Astrocyte of the cerebellum (primary cell): ENCODE measurements at places on chromosomes 13 and 19.

GRCh38 chr19:55457683-55458457, 3.6 kb downstream of the ISOC2 start:
- no peak for DNase-seq

- no peak for DNase-seq
These were observed 358.5 kb downstream of the MYO16 start for GRCh38 chr13:108987944-108988343.

DNA sequence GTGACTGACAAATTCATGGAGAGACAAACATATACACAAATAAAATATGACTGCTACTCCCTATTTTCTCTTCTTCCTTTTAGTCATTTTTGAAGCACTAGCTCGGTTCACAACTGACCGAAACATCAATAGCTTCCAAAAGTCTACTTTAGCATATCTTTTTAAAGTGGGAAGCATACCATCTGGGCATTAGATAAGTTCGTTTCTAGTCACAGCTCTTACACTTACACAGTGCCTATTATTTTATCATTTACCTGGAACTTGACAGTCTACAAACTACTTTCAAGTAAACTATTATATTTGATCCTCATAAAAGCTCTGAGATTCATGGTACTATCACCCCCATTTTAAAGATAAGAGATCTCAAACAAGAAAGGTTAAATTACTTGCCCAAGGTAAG, 458.5 kb downstream of the LMO7 start:
- DNase-seq = no peak

DNA sequence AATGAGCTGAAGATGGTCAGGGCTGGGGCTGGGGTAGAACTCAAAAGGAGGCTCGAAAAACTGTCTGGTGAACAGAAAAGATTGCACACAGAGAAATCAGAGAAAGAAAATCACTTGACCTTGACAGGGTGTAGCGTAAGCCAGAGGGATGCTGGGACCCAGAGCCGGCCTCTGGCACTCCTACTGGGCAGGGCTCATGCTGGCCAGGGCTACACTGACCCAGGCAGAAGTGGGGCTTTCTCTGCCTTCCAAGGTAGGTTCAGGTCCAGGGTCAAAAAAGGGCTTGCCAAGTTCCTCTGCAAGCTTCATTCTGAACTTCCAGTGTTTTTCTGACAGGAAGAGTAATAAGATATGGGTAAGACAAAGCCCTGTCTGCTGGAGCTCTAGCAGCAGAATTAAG, 56.2 kb downstream of the LATS2 start:
- DNase-seq = no peak

DNA sequence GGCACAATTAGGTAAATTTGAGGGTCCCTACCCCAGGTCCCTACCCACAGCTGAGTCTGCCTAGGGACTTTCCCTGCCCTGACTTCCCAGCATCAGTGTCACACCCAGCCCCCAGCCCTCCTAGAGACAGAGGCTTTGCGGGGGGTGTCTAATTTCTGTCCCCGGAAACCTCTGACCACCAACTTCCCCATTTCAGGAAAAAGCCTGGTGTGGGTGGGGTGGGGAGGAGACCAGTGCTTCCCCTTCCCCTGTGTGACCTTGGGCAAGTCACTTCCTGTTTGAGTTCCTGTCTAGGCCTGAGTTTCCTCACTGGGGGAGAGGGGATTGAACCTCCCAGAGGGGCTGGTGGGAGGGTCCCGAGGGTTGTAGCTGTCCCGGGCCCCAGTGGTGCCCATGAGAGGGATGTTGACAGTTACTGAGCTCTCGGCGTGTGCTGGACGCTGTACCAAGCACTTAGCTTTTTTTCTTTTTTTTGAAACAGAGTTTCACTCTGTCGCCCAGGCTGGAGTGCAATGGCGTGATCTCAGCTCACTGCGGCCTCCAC, 7.9 kb downstream of the VASP start:
- no peak for DNase-seq

DNA sequence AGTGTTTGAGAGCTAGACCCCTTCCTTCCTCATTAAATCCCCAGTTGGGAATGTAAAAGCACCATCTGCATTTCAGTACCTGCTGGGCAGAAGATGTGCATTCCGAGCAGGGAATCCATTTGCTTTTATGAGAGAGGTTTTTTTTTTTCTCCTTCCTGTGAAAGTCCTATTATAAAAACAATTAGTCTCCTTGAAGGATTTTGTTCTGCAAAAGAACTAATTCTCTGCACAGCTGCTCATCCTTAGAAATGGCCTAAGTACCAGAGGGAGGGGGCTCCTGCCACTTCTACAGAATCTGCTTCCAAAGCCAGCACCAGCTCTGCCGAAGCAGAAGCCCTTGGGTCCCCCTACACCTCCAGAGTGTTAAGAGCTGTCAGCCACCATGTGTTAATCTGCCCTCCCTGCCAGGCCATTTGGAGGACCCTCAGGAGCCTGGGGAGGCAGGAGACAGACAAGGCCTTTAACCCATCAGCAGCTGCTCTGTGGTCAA, 36.4 kb upstream of the SERPINE3 start:
- no peak for DNase-seq

- no peak for DNase-seq
These were observed 103.2 kb downstream of the SOX1 start for GRCh38 chr13:112169941-112170822.

DNA sequence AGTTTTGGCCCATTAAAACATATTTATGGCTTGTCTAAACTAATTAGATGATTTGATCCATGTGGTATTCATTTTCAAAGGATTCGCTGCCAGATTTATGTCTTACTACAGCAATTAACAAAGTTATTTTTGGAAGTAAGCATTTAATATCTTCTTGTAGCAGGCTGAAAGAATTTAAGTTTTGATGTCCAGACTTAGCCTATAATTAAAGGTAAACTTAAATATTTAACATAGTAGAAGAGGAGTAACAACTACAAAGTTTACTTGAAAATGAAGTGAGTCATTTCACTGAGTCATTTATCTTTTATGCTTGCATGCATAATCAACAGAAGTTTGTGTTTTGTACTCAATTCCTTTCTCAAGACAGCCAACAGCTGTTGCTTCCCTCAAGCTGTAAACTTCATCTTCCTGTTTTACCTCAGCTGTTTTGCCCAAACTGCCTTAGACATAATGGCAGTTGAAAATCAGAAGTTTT, 58.1 kb downstream of the EDNRB start:
- peak; percentile 45 for DNase-seq

DNA sequence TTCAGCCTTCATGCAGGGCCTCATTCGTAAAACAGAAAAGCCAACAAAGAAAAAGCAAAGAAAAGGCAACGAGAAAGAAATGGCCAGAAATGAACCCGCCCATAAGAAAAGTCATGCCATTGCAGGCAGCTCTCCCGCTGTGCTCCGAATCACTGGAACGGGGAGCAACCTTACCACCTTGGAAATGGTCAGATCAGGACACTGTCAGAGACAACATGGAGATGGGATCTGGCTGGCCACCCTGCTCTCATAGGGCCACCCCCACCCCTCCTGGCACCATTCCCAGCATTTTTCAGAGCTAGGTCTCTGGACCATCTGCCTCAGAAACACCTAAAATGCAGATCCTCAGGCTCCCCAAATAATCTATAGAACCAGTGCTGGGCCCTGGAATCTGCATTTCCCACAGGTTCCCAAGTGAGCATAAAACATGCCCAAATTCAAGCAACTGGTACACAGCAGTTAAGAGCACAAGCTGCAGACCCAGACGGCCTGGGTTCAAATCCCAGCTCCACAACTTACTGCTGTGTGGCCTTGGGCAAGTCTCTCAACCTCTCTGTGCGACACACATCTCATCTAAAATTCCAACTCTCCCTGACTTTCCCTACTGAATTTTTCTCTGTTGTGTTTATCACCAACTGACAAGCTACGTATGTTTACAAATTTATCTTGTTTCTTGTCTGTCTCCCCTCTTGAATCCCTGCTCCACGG, 151.6 kb downstream of the IER2 start:
- DNase-seq = no peak
